Ovary (tissue), 10 donors: ENCODE measurements at places on chromosomes 16 and 17.

DNA sequence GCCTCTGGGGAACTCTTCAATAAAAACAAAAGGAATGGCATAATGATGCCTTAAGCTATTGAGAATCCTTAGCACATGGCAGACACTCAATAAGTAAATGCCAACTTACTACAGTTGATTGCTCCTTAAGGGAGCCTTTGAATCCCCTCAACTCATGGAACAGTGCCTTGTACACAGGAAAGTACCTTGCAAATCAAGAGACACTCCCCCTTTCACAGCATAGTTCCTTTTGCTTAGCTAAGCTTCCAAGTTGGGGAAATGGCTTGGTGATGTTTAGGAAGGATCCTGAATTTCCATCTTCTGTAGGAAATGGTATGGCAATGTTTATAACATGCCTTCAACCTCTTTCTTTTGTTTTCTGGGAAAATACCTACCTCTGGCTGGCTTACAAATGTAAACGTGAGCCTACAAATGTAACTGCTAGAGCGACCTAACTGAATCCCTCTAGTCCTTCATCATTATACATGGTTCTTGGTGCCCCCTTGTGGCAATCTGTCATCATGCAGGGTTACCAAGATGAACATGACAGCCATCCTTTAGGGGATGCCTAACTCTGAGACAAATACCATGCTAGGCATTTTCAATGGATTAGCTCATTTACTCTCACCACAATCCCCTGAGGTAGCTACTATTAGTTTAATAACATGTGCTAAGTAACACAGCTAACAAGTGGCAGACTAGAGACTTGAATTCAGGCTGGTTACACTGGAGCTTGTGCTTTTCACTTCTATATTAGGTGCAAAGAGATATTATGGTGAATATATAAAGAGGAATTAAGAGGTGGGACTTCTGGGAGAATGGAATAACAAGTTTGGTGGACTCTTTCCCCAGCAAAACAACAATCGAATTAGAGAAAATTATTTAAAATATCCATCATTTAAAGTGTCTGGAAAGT lies 65.0 kb downstream of the MMD start:
- DNase-seq: peak; percentile 34

GRCh38 chr17:59257101-59257500 lies 36.8 kb downstream of the GDPD1 start:
- no peak for DNase-seq

GRCh38 chr16:58123896-58124600 lies 5.1 kb downstream of the CFAP20 start:
- DNase-seq: no peak

- DNase-seq: no peak
Measured at GRCh38 chr16:55856950-55857349, 18.2 kb downstream of the CES5A start.

GRCh38 chr16:67942200-67942509 lies 1.8 kb downstream of the LCAT start:
- peak; percentile 35 for DNase-seq

DNA sequence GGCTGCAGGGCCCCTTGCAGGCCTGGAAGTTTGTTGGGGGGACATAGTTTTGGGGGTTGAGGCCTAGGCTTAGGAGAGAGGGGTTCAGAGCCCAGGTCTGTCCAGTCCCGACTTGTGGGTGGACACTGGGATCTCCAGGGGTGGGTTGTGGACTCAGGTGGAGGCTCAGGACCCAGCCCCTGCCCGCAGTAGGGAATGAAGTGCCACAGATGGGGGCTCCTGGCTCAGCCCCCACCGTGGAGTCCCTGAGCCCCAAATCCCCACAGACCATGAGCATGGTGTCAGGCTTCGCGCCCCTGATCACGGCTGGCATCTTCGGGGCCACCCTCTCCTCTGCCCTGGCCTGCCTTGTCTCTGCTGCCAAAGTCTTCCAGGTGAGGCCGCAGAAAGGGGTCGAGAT lies 14.3 kb downstream of the SLC12A3 start:
- DNase-seq: no peak

DNA sequence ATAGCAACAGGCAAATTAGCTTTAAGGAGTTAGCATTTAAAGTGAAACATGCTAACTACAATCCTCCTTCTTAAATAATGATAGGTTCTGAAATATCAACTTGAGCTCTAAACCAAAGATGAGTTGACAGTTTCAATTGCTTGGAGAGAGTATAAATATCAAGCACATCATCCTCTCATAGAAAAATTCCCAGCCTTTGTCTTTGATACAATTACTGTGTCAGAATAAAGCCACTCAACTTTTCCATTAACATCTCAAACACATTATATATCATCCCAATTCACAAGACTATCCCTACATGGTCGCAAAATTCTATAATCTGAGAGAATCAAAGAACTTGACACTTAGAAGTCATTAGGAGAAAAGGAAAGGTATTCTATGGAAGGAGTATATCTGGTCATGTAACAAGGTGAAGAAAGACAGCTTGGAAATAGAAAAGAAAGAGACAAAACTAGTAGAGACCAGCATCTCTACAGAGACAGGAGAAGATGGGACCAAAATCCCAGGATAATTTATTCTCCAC lies 189.8 kb downstream of the CEP112 start:
- DNase-seq: no peak

- DNase-seq: no peak
Measured at GRCh38 chr17:47983492-47984223, 12.7 kb downstream of the CDK5RAP3 start.

GRCh38 chr17:32870027-32870670 lies 6.8 kb downstream of the MYO1D start:
- DNase-seq: peak; percentile 24

DNA sequence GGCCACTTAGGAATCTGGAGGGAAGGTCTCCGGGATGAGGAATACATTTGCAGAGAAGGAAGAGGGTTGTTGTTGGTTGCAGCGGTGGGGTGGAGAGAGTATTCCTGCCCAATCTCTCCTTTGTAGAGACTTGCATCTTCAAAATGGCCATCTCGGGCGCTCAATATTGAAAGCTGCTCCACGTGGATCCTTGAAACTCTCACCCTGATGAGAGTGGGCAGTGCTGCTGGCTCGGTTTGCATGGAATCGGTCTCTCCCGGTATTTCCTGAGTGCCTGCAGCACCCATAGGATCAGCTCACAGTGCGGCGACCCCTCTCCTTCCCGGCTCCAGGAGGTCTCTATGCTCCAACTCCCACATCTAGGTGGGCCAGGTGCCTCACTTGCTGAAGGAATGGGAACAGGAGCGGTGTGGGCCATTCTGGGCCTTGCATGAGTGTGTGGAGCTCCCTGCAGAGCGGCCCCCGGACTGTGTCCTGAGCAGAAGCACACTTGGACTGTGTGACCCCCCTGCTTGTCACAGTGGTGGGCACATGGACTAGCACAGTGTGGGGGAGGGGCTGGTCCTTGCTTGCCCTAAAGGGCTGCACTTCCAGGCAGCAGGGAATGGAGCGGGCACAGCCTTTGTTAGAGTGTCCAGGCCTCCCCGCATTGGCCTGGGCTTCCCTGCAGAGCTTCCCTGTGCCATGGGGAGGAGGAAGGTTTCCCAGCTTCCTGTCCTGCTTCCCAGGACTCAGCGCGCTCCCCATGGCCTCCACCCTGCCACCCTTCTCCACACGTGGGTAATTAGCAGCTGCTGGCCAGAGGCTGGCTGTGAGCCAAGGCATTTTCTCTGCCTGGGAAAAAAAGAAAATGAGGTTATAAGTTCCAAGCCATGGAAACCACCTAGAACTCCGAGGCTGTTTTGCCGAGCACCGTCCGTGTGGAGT lies 139.3 kb downstream of the IRF8 start:
- no peak for DNase-seq

- DNase-seq: no peak
Measured at GRCh38 chr16:89949121-89949742, 677 bp downstream of the DEF8 start.

DNA sequence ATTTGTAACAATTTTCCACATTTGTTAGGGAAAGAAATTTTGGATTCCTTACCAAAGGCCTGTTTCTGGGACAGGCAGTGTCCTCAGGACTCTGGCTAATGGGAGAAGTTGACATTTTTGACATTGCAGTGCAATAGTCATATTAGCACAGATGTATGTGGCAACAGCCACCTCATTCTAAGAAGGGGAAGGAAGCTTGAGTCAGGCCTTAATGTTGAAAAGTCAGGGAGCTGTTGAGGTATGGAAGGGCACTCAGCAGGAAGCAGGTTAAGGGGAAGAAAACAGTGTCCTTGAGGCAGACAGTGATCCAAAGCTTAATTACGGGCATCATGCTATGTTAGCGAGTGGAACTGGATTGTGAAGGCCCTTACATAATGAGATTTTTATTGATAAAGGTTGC lies 20.9 kb downstream of the AKTIP start:
- DNase-seq: no peak

DNA sequence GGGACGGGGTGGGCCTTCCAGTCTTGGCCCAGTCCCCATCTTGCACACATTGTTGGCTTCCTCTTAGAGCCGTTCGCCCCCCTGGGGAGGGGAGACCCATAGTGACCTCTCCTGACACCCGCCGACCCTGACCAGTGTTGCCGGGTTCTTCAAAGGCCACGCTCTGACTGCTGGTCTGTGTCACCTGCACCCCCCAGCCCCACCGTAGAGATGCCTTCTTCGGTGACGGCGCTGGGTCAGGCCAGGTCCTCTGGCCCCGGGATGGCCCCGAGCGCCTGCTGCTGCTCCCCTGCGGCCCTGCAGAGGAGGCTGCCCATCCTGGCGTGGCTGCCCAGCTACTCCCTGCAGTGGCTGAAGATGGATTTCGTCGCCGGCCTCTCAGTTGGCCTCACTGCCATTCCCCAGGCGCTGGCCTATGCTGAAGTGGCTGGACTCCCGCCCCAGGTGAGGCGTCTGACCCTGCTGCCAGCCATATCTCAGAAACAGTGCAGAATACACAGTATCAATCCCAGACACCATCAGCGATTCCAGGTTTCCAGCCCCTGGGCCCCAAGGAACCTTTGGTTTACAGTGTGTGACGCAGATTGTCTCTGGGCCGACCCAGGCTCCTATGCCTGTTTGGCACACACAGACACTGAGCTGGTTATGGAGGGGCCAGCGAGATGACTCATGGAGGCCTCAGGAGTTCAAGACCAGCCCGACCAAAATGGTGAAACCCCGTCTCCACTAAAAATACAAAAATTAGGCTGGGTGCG lies 1.3 kb downstream of the SLC26A11 start:
- DNase-seq: no peak

GRCh38 chr17:73644145-73645049 lies at the start of gene SDK2:
Gene SDK2, minus strand, starts transcription at chr17:73644445. Its CDS starts 357 bp downstream, at chr17:73644088.
- no peak for DNase-seq

GRCh38 chr17:8922451-8922850 lies 43.1 kb downstream of the PIK3R5 start:
- no peak for DNase-seq

- no peak for DNase-seq
Measured at GRCh38 chr17:4590981-4591453, 6.7 kb downstream of the SMTNL2 start.

GRCh38 chr16:53666786-53667415 lies 36.8 kb downstream of the RPGRIP1L start:
- DNase-seq: no peak

DNA sequence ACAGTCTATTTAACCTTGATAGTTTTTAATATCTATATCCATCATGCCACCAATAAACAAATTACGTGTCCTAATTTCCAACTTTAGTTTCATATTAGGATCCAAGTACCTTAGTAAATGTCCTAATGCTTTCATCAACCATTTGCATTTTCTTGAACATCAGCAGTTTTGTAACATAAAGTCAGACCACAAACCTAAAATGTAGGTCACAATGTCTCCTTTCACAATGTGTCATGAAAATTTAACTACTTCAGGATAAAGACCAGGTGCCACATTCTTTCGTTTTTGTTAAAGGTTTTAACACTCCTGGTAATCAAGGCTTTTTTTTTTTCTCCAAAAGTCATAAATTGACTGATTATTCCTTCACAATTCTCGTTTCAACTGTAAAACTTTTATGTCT lies 310.7 kb upstream of the PMFBP1 start:
- no peak for DNase-seq

GRCh38 chr17:48719642-48720265 lies 2.6 kb downstream of the PRAC1 start:
- no peak for DNase-seq
